ENCODE measurements at places on chromosomes 2 and 18. TPM values are rescaled to one million over a fixed set of nuclear protein-coding genes. Genes with fewer than 3 reads are reported as not detected.

Gene CPS1
- total RNA-seq, result 12.8 TPM

Gene MOCOS
- 0.53 TPM for total RNA-seq

Gene SLC16A14
- 0.13 TPM for total RNA-seq

Gene POMC
- 0.29 TPM for total RNA-seq

Gene CHRND
- not detected for total RNA-seq

Measured in thoracic aorta endothelial cell (primary cell).